ENCODE measurements at places on chromosomes 6 and 20. TPM values are rescaled to one million over a fixed set of nuclear protein-coding genes. Genes with fewer than 3 reads are reported as not detected.

The RNF182 gene
- 18.6 TPM for total RNA-seq

DNA sequence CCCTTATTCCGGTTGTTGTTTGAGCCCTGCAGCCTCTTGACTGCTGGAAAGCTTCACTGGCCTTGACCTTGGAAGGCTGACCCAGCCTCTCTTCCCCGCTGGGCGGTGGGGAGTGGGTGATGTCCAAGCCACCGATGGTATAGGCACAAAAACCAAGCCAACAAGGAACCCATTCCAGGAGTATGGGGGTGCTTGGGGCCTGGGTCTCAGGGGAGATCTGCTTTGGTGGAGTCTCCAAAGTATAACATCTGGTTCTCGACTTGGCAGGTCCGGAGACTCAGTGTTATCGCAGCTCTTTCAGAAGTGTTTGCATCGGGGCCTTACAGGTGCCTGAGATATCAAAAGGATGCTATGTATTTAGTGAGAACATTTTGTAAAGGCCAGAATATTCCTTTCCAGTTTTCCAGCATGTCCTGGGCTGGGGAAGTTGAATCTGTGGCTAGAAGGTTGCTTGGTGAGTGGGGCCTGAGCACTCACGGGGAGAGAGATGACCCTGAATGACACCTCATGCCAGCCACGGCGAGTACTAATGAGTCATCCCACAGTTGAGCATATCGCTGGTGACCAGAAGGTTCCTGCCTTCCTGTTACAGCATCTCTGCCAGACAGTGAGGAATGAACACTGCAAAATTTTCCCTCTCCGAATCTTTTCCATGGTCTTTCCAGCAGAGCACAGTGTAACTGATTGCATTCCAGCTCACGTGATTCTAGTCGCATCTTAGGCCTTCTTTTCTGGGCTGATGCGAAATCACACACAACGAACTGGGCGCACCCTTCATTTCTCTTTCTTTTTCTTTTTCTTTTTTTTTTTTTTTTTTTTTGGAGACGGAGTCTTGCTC, 133.9 kb downstream of the ZDHHC14 start:
- peak; percentile 79 for DNase-seq

The C6orf132 gene
- total RNA-seq = not detected

GRCh38 chr6:157757430-157758403, 65.3 kb upstream of the SNX9 start:
- DNase-seq = no peak

The PGC gene
- total RNA-seq = 0.36 TPM

- DNase-seq = no peak
These were observed 147.3 kb downstream of the DLL1 start for GRCh38 chr6:170143401-170144150.

The BPIFA1 gene
- total RNA-seq = not detected

GRCh38 chr6:21079468-21080048, 514.0 kb upstream of the SOX4 start:
- no peak for DNase-seq

DNA sequence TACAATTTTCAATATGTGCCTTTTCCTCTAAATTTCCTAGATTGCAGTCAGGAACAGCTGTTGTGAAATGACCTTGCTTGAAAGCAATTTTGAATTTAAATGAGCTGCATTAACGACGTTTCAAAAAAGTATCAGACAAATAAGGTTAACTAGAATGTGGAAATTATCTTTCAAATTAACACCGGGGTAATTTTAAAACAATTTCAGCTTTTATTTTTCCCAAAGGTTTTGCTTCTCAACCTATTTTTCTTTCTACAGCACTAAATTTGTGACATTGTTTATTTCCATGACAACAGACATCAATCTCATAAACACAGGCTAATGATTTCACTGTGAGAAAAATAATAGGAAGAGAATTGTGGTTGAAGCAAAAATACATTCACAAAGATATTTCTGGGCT, 38.5 kb downstream of the COL12A1 start:
- DNase-seq = no peak

DNA sequence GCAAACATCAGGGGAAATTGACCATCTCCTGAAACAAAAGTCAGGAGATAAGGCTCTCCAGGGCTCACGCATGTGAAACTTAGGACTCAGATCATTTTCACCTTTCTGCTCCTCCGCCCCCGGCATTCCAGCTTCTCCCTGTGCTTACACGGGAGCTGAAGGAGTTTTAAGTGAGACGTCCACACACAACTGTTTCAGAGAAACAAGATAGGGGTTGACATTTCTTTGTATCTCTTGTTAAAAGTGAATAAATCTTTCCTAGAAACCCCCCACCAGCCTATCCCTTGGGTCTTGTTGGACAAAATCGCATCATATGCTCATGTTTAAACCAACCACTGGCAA, 46.1 kb downstream of the FAM50B start:
- no peak for DNase-seq

The PKIB gene
- total RNA-seq = 3.3 TPM

GRCh38 chr6:154447954-154448353, 62.5 kb downstream of the CNKSR3 start:
- DNase-seq = no peak

GRCh38 chr20:9129756-9130155, 60.9 kb downstream of the PLCB4 start:
- no peak for DNase-seq

DNA sequence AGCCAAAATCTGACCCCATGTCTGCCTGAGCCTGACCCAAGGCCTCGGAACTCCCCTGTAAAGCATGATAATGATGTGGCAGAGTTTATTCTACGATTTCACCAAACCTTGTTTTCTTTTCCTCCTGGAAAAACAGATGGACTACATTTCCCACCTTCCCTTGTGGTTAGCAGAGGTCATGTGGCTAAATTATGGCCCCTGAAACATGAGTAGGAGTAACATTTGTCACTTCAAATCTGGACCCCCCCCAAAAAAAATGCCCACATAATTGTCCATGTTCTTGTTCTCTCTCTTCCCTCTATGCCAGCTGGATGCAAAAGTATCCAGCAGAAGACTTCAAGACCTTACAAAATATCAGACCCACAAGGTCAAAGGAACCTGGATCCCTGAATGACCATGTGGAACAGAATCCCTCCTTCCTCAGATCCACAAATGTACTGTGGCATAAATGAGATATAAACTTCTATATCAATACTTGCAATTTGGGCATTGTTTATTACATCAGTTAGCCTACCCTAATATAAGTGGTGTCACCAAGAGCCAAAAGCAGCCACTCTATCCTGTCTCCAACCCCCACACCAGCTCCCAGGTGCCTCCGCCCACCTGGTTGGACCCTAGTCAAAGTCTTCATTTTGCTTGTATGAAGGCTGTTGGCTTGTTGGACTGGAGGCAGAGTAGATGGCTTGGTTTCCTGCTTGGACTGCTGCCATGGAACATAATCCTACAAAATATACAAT, 1.4 kb downstream of the C20orf96 start:
- DNase-seq = no peak

The SNAP91 gene
- total RNA-seq = 81.5 TPM

- DNase-seq = peak; percentile 41
These were observed 131.8 kb upstream of the PROKR2 start for GRCh38 chr20:5448449-5449118.

The GPR31 gene
- not detected for total RNA-seq

DNA sequence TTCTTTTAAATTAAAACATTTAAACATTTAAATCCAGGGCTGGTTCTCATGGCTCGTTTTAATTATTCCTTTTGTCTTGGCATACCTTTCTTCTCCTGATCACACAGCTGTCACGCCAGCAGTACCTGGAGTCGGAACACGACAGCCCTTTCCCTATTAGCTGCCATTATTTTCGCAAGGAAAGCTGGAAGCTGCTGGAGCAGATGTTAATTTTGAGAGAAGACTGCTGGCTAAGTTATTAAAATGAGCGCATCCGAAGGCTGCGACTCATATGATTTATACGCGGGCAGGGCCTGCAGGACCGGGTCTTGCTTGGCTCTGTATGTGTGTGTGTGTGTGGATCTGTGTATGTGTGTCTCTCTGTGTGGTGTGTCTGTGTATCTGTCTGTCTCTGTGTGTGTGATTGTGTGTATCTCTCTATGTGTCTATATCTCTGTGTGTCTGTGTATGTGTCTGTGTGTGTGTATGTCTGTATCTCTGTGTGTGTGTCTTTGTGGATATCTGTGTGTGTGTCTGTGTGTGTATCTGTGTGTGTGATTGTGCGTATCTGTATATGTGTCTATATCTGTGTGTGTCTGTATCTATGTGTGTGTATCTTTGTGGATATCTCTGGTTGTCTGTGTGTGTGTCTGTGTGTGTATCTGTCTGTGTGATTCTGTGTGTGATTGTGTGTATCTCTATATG, 191.5 kb downstream of the CDH4 start:
- DNase-seq = no peak

GRCh38 chr6:148747145-148747470, 278 bp downstream of the UST start:
- DNase-seq = no peak

GRCh38 chr20:57911512-57912226, 201.9 kb upstream of the PMEPA1 start:
- no peak for DNase-seq

The KIAA0408 gene
- 74.0 TPM for total RNA-seq

- DNase-seq = no peak
These were observed at the start of gene EYA4 for GRCh38 chr6:133241086-133241900. EYA4 (plus strand) TSS chr6:133241357; CDS start chr6:133274781, 33,424 bp downstream.

DNA sequence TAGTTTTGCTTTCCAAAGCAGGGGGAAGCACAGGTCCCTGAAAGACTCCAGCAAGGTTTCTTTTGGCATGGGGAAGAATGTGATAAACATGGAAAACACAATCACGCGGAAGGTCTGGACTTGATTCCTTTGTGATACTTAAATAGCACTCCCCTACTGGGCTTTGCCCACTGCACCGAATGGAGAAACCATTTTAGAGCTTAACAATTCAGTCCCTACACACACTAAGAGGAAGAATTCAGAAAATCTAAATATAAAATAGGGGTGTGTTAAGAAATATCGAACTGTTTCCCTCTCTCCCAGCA, 71.4 kb upstream of the NHSL1 start:
- DNase-seq = no peak

DNA sequence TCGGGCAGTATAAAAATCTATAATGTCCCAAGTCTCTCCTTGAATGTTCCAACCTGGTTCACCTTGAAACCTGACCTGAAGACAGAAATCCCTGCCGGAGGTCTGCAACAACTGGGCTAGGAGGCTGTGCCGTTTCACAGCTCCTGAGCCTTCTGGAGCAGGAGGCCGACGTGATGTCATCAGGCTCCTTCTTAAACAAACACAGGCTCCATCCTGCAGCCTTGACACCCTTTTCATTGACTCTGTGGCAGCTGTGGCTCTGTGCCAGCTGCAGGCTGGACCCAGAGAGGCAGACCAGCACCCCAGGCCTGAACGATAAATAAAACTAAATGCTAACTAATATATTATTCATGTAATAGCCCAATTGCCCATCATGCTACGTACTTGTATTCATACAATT, 483.9 kb downstream of the CD83 start:
- DNase-seq = no peak

The OGFRL1 gene
- total RNA-seq = 37.6 TPM

The GPX5 gene
- not detected for total RNA-seq

The CCN5 gene
- not detected for total RNA-seq

DNA sequence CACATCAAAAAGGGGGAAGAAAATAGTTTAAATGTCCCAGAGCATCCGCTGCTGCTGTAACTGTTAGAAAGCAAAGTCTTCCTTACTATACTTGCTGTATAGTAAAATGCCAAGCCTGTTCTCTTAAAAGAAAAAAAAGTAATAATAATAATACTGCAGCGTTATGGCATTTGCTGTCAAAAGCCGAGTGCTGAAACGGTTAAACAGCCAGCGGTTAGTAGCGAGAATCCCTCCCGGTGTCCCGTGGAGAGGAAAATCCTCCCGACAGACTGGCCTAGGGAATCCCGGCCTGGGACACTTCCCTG, 19.5 kb upstream of the NFATC2 start:
- no peak for DNase-seq

DNA sequence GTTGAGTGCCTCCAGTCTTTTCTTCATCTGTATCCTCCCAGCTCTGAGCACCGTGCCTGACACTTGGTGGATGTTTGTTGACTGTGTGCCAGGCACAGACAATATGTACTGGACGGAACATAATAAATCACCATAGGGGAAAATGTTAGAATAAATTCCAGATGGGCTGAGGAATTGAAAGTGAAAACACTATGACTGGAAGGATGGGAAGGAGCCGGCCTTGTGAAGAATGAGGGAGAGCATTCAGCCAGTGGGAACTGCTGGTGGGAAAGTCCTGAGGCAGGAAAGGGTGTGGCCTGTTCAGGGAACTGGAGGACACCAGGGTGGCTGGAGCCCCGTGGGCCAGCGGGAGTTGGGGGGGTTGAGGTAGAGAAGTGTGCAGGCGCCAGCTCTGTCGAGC, 75.4 kb downstream of the MTHFD1L start:
- no peak for DNase-seq

DNA sequence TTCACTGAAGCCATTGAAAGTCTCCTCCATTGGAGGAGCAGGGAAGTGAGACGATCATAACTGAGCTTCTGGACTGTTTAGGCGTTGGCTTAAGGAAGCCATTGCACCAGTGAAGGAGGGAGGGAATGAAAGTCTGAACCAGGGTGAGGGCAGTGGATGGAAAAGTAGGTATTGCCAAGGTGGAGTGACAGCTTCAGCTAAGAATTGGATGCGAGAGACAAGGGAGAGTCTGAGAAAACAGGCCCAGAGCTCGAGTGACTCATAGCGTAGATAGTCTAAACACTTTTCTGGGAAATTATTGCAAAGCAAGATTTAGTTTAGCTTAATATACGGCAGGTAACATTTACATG, 4.5 kb downstream of the DSP start:
- DNase-seq = no peak

- DNase-seq = no peak
These were observed 36.8 kb upstream of the ZBP1 start for GRCh38 chr20:57656821-57657534.

The AGER gene
- total RNA-seq = 0.54 TPM

- no peak for DNase-seq
These were observed 31.2 kb upstream of the MDFI start for GRCh38 chr6:41607036-41607435.

DNA sequence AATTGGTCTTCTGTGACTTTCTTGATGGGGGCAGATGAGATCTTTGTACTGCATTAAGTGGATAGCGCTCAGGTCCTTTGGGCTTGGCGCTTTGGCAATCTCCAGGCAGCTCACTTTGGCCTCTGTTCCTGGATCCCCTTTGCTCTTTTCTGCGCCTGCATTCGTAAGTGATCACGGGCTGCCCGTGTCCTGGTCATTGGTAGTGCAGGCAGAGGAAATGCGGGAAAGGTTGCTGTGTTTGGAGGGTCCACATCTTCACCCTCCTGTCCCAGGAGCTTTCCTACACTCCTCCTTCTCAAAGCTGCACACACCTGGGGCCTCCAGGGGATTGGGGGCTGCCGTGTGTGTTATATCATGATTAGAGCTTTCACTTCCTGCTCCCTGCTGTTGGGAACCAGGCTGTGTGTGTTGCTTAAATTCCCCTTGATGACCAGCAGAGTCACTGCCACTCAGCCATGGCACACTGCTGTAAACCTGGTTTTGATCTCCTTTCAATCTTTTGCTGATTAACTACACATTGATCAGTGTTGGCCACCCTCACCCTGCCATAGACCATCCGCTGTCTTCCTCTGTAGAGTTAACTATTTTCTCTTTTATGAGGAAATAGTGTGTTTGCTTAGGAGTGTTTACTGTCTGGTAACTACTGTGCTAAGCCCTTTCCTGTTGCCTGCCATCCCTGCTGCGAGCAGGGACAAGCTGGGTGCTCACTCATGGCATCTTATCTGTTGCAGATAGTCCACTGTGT, 13.0 kb upstream of the SNHG17 start:
- DNase-seq = no peak

The ARMH2 gene
- not detected for total RNA-seq

The PAX1 gene
- total RNA-seq = not detected
